ENCODE measurements at places on chromosomes 5 and 9. TPM values are rescaled to one million over a fixed set of nuclear protein-coding genes. Genes with fewer than 3 reads are reported as not detected.

GRCh38 chr9:27943501-27943900 is 370.2 kb upstream of the C9orf72 start:
- no peak for DNase-seq

DNA sequence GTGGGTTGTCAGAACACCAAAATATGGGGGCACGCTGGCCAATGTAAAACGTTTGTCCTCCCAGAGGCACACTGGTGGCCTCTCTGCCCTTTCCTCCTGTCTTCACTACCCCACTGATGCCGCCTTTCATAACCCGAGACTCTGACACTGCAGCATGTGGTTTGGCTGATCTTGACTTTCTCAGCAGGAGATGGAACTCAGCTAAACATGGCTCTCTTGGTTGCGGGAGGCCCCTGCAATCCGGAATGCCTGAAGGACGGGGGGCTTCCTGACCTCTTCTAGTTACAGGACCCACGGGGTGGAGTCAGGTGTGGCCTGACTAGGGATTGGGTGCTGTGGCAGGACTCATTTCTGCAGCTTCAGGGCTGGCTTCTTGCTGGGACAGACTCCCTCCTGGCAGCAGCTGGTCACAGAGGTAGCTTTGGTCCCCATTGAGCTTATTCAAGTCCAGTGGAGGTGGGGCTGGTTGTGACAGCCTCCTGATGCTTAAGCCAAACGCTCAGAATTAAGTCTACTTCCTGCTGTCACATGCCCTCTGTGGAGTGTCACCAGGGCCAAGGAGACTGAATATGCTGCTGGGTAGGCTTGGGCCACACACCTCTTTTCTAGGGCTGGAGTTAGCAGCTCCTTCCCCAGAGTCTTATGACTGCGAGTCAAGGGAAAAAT is 44.2 kb downstream of the NXNL2 start:
- DNase-seq: no peak

The ISCA1 gene
- 21.0 TPM for total RNA-seq

GRCh38 chr5:129853588-129853987 is 50.7 kb upstream of the CHSY3 start:
- DNase-seq: no peak

- DNase-seq: peak; percentile 75
Measured at GRCh38 chr5:159826351-159827214, 89.7 kb upstream of the ADRA1B start.

DNA sequence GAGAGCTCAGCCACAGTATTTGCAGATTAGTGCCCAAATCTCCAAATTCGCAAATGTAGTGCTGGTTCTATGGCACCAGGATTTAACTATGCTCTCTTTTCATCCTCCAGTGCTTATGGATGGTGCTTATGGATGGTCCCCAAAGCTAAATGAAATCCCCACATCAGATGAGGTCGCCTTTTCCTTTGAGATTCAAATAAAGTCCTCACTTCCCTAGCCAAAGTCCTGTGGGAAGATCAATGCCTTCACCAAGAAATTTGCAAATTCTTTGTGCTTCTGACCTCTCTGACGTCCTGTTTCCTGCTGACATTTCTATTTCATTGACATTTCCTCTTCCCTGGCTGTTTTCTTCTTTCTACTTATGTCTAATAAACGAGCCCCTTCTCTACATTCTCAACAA is 1077.0 kb upstream of the C9orf72 start:
- no peak for DNase-seq

The GLRA1 gene
- total RNA-seq: not detected

The CDO1 gene
- not detected for total RNA-seq

The CCDC107 gene
- total RNA-seq: 25.5 TPM

The CORO2A gene
- total RNA-seq: 1.6 TPM

DNA sequence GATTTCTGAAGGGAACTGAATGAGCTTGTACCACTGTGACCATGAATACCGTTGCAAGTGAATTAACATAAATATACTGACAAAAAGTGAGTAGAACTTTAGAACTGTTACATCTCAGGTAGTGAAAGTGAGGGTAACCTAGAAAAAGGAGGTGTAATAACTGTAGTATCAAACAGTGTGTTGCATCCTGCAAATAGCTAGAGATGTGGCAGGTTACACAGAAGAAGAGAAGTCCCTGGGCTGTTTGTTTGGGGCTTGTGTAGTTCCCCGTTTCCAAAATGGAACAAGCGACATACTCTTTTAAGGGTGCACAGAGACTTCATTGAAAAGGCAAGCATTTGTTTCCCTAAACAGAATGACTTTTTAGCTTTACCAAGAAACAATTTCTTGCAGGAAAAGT is 214.8 kb downstream of the NR3C1 start:
- DNase-seq: no peak

- DNase-seq: no peak
Measured at GRCh38 chr9:93572636-93573515, 3.5 kb upstream of the PHF2 start.

GRCh38 chr9:84659313-84659712 is 10.2 kb upstream of the NTRK2 start:
- no peak for DNase-seq

- DNase-seq: no peak
Measured at GRCh38 chr5:58751222-58751837, 168.5 kb downstream of the RAB3C start.

The CARTPT gene
- total RNA-seq: not detected

The TAF1L gene
- total RNA-seq: not detected

GRCh38 chr9:116605060-116605459 is 82.0 kb upstream of the TRIM32 start:
- DNase-seq: no peak

The TNPO1 gene
- total RNA-seq: 153 TPM

- no peak for DNase-seq
Measured at GRCh38 chr5:79898611-79899010, 92.5 kb downstream of the MTX3 start.

The TMEFF1 gene
- total RNA-seq: 1.3 TPM

DNA sequence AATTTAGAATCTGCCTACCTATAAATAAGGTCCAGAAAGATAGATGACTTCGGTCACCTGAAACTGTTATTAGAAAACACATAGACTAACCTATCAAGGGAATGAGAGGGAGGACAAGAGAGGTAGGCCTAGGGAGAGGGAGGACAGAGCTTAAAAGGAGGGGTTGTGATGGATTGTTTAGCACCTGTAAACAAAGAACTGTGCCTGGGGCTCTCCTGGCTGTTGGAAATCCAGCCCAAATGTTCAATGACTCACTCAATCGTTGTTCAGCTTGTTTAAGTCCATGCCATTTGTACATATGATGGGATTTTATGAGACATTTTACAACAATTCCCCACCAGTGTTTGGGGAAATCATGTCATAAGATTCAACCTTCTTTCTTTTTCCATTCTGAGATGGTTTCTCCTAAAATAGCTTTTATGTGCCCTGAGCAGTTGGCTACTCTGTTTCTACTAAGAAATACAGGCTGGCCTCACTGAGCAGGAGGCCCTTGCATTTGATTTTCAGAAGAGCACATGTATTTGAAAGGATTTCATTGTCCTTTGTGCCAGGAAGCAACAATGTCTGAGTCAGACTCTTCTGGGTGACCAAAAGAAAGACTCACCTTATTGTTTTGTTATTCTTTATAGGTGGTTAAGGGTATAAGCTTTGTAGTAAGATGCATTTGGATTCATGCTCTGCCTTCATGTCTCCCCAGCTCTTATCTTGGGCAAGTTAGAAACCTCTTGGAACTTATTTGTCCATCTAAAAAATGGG is 48.2 kb upstream of the GPR151 start:
- DNase-seq: no peak

Data from HFFc6 (cell line).